ENCODE measurements at places on chromosomes 2 and 18. TPM values are rescaled to one million over a fixed set of nuclear protein-coding genes. Genes with fewer than 3 reads are reported as not detected.

GRCh38 chr18:48265328-48265727, 143.9 kb downstream of the ZBTB7C start:
- H3K4me3 ChIP-seq: no peak overlapping the region
- no peak overlapping the region for H3K27ac ChIP-seq
- H3K27me3 ChIP-seq: no peaks in the 10 kb centered on the region
- DNase-seq: no peak
- H3K4me1 ChIP-seq: no peaks in the 10 kb centered on the region

DNA sequence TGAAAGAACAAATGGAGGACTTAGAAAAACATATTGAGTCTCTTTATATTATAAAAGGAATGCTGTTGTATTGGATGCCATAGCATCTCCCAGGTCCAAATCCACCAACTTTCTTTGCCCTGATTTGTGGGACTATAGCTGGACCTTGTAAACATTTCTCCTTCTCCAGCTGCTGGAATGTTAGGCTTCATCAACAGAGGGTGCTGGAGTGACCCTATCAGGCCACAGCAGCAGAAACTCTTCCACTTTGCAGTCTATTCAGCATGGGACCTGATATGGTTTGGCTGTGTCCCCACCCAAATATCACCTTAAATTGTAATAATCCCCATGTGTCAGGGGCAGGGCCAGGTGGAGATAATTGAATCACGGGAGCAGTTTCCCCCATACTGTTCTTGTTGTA, 138.4 kb upstream of the ARL4C start:
- H3K4me3 ChIP-seq: no peak overlapping the region
- H3K36me3 ChIP-seq: no peaks in the 10 kb centered on the region
- no peaks in the 10 kb centered on the region for H3K27me3 ChIP-seq
- H3K27ac ChIP-seq: no peak overlapping the region

DNA sequence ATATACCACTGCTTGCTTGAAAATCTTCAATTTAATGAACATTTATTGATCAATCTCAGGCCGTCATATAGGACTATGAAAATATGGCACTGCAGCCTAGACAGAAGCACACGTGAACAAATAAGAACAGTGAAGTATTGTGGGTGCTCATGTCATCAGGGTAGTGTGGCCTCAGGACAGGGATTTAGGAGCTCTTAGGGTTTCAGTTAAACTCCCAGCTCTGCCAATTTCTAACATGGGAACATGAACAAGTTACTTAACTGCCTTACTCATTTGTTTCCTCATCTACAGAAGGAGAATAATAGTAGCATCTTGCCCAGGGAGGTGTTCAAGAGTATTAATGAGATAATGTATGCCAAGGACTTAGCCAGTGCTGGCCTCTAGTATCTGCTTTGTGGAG, 146.0 kb upstream of the MAP3K20 start:
- no peak for DNase-seq
- no peaks in the 10 kb centered on the region for H3K36me3 ChIP-seq
- no peak overlapping the region for H3K27ac ChIP-seq
- H3K4me1 ChIP-seq: no peaks in the 10 kb centered on the region

- H3K27me3 ChIP-seq: no peaks in the 10 kb centered on the region
- DNase-seq: no peak
- H3K27ac ChIP-seq: no peak overlapping the region
- H3K36me3 ChIP-seq: no peaks in the 10 kb centered on the region
Measured at GRCh38 chr2:196242131-196242620, 70.8 kb upstream of the STK17B start.

DNA sequence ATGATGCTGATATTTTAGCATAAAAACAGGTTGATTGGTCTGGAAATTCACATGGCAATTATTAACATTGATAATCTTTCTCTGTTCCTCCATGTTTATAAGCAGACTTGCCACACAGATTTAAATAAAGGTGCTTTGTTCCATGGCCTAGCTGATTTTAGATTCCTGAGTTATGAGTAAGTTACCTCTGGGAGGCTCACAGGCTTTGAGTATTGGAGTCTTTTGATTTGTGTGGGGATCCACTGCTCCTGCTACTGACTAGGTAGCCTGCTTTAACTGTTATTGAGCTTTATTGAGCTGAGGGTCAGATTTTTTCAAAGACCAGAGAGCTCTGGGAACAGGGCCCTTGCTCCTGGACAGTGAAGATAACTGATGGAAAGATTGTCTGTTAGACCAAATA, 166.1 kb downstream of the ANKRD30B start:
- no peaks in the 10 kb centered on the region for H3K27me3 ChIP-seq
- no peaks in the 10 kb centered on the region for H3K4me1 ChIP-seq
- no peaks in the 10 kb centered on the region for H3K36me3 ChIP-seq
- no peak for DNase-seq

DNA sequence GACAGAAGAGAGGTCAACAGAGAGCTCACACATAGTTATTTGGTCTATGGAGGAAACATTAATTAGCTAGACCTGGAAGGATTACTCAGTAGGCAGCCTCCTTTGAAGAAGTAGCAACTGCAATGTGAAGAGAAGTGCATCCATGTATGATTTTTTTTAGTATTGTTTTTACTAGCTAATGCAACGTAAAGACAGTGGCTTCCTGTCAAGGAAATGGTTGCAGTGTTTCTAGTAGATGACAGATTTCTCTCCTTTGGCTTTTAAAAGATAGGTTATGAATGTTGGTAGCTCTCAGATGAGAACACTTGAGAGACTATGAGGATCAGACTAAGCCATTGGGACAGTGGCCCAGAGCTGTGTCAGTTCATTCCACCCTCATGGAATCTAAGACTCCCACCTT, 175.8 kb downstream of the AGPS start:
- no peak overlapping the region for H3K4me3 ChIP-seq
- H3K4me1 ChIP-seq: no peaks in the 10 kb centered on the region
- no peaks in the 10 kb centered on the region for H3K36me3 ChIP-seq
- DNase-seq: no peak
- H3K27ac ChIP-seq: no peak overlapping the region

DNA sequence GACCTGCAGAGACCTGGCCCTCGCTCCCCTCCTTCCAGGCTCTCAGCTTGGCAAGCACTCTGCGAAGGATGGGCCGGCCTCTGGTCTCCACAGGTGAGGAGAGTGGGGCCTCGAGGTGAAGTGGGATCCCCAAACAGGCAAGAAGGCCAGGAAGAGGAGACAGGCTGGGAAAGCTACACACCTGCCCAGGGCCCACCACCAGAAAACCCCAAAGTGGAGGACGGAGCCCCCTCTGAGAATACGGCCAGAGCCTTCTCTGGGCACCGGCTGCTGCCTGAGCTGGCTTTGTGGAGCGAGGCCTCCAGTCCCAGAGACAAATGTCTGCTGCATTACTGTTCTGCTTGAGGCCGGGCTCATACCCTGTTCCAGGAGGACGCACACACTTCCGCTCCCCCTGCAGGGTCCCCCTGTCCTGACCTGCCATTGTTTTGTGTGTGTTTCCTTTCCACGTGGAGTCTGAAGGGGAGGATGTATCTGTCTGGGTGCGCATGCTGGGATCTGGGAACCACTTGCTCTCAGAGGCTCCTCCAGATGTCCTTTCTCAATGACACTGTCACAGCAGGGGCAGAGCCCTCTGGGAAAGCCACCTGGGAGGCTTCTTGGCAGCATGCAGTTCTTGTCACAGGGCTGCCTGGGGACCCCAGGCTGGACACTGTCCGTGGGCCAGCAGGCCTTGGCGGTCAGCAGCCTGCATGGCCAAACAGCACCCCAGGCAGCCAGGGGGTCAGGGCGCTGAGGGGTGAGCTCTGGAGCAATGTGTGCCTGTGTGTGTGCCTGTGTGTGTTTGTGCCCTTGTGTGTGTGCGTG, 20.8 kb downstream of the KCNF1 start:
- no peaks in the 10 kb centered on the region for H3K4me1 ChIP-seq
- no peak for DNase-seq
- no peak overlapping the region for H3K4me3 ChIP-seq

Gene C18orf54
- total RNA-seq: 17.8 TPM

Gene FOXD4L1
- not detected for total RNA-seq

Gene TLX2
- 0.27 TPM for total RNA-seq

Gene TXNDC2
- total RNA-seq: not detected
